ENCODE measurements at places on chromosomes 13 and 19.

DNA sequence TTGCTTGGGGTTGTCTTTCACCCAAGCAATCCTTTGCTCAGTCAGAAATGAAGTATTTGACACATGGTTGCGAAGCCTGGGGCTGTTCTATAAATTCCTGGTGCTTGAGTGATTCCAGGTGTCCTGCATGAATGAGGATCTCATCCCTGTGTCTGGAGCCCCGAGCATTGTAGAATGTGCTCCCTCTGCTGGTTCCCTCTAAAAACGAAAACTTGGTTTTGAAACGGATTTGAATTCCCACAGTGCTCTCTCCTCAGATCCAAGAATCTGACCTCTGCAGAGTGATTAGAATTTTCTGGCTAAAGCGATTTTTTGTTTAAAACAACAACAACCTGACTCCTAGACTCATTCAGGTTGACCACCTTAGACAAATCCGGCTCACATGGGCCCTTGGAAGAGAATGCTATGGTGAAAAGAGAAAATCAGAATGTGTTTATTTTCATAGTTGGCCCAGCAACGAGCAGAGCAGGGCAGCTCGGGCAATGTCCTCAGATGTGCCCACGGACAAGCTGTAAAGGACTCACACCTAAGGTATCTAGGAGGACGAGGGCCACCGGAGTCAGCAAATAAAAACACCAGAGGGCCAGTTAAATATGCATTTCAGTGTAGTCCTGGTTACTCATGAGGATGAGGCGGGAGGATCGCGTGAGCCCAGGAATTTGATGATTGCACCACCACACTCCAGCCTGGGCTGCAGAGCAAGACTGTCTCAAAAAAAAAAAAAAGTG is 8.7 kb upstream of the ATP12A start:
- DNase-seq = peak; percentile 51

GRCh38 chr19:3684054-3684816 is 16.0 kb downstream of the PIP5K1C start:
- peak; percentile 74 for DNase-seq

- DNase-seq = no peak
These were observed 543.2 kb downstream of the SLITRK6 start for GRCh38 chr13:85255978-85256377.

DNA sequence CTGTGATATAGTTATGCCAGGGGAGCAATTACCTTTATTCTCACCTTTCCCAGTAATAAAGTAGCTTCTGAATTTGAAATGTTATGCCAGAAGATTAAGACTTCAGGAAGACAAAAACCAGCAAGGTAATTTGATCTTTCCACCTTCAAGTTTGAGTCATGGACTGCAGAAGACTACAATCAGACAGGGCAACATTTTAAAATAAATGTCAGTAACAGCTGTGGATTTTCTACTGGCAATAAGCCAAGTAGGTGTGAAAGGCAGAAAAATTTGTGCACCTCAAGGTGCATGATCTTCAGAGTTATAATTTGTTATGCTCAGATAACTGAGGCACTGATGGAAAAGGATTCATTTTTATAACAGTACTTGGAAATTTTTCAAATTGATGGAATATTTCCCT is 54.9 kb downstream of the SLITRK1 start:
- no peak for DNase-seq

DNA sequence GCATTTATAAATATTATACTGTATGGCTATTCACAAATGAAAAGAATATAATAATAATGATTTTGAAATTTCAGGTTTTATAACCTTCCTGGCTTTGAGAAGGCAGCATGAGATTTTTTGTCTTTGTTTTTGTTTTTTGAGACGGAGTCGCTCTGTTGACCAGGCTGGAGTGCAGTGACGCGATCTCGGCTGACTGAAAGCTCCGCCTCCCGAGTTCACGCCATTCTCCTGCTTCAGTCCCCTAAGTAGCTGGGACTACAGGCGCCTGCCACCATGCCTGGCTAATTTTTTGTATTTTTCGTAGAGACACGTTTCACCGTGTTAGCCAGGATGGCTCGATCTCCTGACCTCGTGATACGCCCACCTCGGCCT is 64.1 kb downstream of the ZNF429 start:
- DNase-seq = no peak

DNA sequence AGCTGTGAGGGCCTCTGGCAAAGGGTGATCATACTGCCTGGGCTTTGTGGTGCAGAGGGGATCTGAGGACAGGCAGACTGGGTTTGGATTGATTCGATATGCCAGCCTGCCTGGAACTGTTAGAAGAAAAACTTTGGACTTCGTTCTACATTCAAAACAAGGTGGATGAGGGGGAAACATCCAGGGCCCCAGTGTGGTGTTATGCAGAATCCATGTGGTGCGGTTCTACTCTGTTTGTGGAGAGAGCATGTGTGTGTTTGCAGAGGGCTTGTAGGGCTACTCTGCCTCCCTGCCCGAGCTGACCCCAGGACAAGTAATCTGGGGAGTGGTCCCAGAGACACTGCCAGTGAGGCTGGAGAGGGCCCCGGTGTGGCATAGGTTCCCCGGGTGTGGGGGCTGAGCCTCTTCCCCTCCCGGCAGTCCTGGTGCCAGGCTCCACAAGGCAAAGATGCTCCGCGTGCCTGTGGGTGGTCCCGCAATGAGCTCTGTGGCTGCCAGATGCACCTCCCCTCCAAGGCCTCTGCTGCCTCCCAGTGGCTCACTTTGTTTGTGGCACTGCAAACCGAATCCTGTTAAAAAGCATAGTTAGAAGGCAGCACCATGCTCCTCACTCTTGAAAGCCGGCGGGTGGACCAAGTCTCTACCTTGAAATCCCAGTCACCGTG is 22.3 kb upstream of the TFDP1 start:
- peak; percentile 70 for DNase-seq

GRCh38 chr13:33796095-33796494 is 21.9 kb upstream of the RFC3 start:
- DNase-seq = no peak

DNA sequence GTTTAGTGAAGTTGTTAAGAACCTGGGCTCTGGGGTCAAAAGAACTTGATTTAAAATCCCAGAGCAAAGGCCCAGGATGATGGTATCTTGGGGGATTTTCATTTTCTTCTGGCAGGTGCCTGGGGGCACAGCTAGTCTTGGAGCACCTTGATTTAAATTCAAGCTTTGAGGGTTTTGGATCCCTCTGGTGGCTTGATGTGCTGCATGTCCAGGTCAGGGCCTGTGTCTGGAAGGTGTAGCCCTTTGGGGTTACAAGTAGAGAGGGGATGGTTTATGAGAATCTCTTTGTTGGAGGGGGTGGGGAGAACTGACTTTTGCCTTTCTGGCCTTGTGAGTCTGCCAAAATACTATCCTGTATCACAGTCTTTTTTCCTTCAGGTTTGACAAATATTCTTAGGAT is 55.8 kb downstream of the AKAP11 start:
- no peak for DNase-seq

- no peak for DNase-seq
These were observed at the start of gene CTXN1 for GRCh38 chr19:7926021-7926726. TSS of gene CTXN1 (minus strand) at chr19:7926135. CDS start at chr19:7925538, 597 bp downstream.

DNA sequence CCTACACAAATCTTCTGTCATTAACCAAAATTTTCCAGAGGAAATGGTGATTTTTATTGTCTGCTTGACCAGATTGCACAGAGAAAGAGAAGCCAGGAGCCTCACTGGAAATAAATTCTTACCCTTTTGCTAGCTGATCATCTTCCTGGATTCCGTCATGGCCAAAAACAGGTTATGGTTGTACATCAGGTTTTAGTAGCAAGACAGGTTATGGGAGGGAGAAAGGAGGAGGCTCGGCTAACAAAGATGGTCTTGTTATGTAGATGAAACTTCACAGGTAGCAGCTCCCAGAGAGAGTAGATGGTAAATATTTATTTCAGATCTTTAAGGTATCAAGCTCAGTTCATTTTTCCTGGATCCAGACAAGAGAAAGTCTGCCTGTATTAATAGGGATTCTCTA is 19.7 kb upstream of the CEACAM3 start:
- no peak for DNase-seq

DNA sequence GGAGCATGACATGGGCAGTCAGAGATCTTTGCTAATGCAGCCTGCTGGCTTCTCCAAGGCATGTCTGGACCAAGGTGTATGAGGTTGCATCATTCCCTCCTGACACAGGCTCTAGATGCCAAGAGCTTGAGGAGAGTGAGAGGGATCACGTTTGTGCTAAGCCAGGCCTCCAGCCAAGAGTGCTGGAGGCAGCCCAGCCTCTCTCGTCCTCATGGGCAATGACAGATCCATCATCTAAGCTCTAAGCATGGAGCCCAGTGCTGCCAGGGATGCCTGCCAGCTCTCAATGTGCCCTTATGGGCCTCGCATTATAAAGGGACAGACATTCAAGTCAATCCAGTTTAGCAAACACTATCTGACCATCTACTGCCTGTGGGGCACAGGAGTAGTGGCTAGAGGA is 136.3 kb upstream of the VSTM2B start:
- DNase-seq = no peak

DNA sequence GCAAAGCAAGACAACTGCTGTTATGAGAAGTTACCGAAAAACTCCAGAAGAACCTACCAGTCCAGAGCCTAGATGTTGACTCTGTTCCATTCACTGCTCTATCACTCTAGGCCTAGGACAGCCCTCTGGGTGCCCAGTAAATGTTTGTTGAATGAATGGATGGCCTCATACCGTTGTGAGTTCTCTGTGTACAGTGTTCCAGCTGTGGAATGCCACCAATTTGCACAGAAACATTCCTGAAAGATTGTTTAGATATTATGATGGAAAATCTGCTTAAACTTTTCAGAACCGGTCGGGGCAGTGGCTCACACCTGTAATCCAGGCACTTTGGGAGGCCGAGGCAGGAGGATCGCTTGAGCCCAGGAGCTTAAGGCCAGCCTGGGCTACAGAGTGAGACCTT is 1.3 kb upstream of the FBL start:
- DNase-seq = no peak

DNA sequence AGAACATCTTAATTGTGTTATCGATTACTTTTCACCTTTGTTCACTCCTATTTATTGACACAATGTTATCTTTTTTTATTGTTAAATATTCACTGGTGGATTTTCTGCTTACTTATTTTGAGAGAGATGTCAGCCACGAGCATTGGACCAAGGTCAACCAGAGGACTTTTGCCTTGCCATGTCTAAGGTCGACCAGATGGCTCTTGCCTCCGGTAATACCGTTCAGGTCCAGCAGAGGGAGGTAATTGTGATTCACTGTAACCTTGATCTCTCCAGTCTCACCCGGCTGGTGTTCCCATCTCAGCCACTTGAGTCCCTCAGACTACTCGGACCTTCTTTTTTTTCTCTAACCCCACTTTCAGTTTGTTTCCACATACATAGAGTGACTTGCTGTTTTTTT is 1438.1 kb downstream of the UQCRFS1 start:
- no peak for DNase-seq

DNA sequence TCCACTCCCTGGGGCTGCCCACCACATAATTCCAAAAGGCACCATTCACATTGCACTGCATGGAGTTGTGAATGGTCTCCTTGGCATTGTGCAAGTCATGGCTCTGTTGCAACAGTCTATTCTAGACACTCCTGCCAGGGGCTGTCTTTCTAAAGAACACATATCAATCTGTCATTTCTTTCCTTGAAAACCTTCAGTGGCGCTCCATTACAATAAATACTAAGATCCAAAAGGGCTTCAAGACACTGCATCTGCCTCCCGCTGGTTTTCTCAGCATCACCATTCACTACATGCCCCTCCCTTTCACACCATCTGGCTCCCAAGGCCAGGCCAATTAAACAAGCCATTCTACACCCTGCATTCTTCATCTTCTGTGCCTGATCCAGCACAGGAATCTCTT is 32.2 kb upstream of the TM9SF2 start:
- DNase-seq = no peak

- peak; percentile 70 for DNase-seq
These were observed 186.6 kb downstream of the TM9SF2 start for GRCh38 chr13:99687723-99688397.

- DNase-seq = no peak
These were observed 77.3 kb upstream of the SLAIN1 start for GRCh38 chr13:77620138-77620537.

DNA sequence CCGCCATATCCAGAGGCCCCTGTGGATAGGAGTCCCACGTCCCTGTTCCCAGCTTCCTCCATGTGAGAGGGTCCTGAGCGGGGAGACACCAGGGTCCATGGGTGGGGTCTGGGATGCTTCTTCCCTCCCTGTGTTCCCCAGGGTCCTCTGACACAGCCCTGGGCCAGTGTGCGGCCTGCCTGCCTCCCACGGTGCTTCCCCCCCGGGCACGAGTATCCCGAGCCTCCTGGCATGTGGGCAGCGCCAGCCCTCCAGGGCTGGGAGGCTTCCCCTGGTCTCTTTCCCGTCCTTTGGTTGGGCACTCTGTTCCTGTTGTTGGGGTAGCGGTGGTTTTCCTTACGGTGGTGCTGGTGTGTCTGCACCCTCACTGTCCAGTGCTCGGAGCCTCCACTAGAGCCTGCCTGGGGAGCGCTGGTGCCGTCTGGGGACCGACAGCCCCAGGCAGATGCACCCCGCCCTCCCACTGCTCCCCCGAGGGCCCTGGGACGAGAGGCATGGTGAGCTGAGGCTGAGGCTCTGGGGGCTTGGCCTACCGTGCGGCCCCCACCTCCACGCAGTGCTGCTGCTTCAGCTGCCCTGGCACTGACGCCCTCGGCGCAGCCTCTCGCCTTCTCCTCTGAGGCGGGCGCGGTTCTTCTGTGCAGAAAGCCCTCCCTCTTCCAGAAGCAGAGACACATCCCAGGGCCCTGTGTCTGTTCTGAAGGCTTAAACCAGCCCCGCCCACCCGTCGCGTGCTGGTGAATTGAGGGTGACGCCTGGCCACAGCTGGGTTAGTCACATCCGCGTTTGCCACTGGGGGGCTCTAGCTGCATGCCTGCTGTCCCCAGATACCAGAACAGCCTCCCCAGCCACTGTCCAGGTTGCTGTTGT is 27.9 kb downstream of the PLEKHJ1 start:
- DNase-seq = no peak

DNA sequence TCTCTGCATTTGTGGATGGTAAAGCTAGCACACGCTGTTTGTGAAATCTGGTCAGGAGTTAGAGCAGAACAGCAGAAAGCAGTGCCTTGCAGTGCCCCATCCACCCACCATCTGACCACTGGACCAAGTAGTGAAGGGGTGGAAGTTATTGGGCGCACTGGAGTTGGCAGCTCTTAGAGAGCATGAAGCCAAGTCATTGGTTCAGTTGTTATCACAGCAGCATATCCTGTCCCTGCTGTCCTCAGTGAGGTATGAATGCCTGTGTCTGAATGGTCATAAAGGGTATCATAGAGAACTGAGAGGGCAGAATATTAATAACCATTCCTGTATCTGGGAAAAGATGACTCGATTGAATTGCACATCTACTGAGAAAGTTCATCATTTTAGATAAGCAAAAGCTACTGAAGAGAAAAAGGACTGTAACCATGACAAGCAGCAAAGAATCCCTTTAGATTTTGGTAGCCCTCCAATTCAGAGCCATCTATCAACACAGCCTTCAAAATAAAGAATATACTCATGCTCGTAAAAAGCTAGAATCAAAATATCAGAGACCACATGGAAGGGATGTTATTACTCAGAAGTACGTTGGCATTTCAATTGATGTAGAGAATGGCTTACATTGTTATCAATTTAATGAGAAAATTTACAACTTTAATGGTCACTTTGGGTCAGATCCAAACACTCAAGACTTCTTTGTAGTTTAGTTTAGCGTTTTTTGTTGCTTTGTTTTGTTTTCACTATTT is 919.0 kb downstream of the EFNB2 start:
- no peak for DNase-seq
